ENCODE measurements at places on chromosomes 11 and 22.

DNA sequence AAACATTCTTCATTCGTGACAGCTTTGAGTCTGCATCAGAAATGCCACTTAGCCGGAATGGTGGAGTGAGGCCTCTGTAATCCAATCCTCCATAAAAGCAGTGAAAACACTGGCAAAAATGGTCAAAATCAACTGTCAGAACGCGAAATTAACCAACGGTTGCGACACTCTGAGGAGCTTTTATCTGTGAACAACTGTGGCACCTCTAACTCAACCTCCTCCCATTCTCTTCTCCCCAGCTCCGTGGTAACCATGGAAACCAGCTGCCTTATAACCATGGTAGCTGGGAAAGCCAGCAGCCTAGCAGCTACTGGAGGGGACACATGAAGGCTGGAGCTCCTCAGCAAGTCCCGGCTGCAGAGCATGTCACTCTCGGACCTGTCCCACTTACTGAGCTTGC lies 20.3 kb downstream of the AP2A2 start:
- no peak for DNase-seq

DNA sequence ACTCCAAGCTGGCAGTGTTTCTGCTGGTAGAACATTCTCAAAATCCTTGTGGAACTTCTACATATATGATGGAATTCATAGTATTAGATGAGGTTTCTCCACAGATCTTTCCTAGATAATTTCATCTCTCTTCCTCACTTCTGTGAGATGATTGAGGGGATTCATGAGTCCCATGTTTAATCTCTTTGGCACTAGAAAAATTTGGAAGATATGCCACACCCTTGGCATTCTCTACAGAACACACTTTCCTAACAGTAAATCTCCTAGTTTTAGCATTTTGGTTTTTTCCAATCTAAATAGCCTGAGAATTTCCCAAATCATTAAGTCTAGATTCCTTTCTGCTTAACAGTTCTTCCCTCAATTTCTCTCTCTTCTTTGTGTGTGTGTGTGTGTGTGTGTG lies 35.3 kb downstream of the MED15 start:
- no peak for DNase-seq

DNA sequence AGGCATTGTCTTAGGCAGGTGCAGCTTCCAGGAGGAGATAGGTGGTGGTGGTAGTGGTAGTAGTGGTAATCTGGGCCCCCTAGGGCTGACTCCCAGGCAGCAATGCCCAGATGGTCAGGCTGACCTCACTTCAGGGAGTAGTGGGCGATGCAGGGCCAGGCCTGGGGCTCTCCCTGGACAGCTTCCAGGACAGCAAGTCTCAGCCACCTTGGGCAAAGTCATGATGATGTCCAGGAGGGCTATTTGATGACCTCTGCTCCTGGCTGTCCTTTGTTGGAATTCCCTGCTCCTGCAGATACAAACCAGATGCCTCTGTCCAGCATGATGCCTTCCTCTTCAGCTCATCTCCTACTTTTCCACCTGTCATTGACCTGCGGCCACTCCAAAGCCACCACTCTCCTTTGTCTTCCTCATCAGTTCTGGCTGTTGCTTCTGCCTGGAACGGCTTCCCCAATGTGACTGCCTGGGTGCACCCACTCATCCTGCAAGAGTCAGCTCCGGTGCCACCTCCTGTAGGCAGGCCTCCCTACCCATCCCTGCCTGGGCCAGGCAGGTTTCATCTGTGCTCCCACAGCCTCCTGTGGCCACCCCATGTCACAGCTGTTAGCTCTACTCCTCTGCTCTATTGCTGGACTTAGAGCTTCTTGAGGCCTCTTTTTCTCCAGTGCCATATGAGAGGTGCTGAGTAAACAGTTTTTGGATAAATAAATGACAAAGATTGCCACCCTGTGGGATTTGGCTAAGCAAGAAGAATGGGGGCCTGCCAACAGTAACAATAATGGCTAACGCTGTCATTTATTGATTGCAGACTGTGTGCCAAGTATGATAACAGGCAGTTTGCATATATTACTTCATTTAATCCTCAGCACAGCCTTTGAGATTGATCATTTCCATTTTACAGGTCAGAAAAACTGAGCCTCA lies 172.9 kb upstream of the NECTIN1 start:
- DNase-seq: no peak

DNA sequence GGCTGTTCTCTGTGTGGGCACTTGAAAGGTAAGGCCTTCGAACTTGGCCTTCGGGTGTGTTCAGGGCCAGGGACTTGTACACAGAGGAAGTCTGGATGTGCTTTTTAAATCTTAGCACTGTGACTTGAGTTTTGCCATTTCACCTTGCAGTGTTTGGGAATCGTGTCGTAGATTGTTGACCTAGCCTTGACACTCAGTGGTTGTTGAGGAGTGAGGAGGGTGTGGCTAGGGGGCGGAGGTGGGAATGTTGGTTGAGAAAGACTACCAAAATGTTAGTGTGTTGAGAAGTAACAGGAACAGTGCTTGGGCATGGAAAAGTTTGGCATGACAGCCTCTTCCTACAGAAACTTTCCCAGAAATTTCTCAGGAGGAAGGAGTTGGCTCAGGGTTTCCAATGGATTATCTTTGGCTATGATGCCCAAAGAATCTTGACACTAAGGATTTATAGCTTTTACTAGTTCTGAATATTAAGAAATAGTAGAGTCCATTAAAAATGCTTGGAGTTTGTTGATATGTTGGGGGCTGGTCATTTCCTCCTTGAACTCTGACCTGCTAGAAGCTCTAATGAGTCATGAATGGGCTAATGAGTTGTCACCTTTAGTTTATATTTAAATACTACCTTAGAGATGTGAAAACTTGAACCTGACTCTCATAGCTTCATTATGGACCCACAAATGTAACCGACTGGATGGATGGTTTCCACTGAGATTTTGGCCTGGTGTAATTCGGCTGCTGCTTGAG lies 40.6 kb downstream of the BARX2 start:
- no peak for DNase-seq

DNA sequence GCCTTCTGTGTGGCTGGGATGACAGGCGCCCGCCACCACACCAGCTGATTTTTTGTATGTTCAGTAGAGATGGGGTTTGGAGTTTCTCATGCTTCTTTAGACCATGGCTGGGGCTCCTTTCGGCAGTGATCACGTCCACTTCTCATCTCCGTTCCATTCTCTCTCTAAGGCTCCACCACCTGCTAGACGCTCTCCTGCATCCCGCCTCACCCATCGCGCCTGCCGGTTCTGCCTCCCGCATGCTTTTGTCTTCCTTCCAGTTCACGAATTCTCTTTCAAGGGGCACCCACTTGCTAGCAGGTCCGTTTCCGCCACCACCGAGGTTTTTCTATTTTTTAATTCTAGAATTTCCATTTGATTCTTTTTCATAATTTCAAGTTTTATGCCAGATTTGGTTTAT lies 22.0 kb upstream of the SYT8 start:
- DNase-seq: no peak

DNA sequence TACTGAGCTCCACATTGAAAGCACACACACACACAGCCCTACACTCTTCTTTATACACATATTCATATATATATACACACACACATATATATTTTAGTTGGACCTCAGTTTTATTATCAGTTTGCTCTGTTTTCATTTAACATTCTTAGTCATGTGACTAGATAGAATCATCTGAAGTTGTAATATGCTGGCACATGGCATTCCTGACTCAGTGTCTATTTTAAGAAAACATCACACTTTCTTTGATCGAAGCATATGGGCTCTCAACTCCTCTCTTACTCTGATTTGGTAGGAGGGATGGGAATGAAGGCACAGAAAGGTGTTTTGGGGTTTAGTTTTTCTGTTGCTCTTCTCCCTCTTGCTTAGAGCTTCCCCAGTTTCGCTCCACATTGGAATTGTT lies 24.8 kb downstream of the AMOTL1 start:
- DNase-seq: no peak

DNA sequence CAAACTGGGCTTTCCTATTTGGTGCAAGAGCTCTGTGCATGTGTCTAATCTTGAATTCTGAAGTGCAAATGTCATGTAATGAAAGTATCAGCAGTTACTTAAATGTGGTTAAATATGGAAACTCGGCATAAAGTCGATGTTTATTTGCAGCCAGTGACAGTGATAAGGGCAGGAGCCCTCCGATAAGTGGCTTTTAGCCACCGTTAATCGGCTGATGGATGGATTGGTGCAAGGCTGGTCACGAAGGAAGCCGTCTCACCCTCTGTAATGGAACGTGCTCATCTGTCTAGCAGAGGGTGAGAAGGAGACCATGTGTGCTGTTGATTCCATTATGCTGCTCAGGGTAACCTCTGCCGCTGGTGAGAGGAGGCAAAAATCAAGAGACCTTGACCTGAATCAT lies 121.8 kb upstream of the PAX6 start:
- no peak for DNase-seq

DNA sequence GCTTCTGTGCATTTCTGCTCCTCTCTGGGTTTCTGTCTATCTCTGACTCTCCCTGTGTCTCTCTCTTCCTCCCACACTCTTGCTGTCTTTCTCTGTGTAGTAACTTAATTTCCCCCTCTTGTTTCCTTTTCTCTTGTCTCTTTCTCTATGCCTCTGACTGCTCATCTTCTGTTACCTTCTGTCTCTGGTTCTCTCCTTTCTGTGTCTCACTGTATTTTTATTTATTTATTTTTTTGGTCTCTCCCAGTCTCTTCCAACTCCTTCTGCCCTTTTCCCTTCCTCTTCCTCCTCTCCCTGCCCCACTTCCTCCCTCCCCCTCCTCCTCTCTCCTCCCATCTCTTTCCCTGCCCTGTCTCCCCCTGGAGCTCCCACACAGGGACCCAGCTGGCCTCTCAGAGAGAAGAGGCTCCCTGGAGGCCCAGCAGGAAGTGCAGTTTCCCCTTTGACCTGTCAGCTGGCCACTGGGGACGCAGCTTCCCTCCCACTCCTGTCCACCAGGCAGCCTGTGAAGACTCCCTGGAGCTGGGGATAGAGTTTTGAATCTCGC lies 38.3 kb upstream of the MYH9 start:
- no peak for DNase-seq

- no peak for DNase-seq
These were observed 721.2 kb downstream of the ETS1 start for GRCh38 chr11:127866109-127866508.

DNA sequence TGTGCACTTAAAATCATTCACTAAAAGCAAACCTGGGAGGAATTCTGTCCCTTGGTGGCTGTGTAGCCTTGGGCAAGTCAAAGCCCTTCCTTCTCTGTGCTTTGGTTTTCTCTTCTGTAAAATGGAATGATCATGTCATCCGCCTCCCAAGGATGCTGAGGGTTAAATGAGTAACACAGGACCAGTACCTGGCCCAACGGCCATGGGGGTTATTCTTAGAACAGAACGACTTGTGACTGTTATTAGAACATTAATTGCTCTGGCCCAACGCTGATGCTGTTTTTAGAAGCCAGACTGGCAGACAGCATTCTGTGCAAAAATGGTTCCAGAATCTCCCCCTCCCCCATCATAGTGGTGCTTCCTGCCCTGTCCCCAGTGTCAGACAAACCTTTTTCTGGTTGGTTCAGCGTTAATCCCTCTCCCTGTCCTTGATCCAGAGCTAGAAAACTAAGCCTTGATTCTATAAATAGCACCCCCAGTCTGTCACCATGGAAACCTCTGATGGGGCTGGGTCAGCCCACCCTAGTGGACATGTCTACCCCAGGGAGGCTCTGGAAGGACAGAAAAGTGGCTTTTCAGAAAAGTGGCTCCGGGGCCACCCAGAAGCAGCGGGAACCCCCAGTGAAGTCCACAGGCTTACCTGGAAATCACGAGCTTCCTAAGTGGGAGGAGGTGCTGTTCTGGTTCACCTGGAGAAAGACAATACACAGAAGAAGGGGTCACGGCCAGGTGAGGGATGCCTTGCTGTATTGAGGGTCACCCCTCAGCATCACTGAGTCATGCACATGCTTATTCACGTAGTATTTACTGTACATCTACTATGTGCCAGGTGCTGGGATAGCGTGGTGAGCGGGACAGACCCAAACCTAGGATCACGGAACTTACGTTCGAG lies 15.5 kb upstream of the TFIP11 start:
- no peak for DNase-seq

DNA sequence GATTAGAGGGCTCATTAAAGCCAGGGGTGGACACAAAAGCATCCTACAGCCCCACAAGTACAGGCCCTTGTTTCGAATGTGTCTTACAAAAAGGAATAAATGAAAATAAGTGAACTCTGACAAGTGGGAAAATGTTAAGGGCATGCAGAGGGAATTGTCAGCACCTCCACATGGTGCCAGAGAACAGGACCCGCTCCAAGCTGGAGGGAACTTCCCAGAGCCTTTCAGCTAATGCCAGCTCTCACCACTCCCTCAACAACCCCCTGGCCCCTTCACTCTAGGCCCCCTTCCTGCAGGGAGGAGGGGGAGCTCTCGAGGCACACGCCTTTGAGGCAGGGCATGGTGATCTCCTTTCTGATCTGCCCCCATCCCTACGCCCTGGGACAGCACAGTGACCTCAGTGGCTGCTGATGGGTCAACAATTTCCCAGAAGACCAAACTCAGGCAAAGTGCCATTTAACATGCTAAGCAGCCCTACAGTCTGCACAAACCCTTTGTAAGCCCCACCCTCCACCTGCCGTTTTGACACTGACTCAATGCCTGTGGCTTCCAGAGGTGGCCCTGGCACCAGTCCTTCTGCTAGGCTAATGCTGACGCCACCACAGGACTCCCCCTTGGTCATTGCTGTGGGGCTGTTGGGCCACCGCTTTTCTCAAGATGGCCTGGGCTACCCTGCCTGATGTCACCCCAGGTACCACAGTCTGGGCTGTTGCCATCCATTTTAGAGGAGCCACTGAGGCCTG lies 12.5 kb upstream of the CHST1 start:
- no peak for DNase-seq

- DNase-seq: no peak
These were observed 74.1 kb upstream of the CSNK2A3 start for GRCh38 chr11:11427140-11427539.

GRCh38 chr22:42676059-42676607 lies 26.9 kb upstream of the CYB5R3 start:
- DNase-seq: no peak

Data from SK-N-MC (cell line).